ENCODE measurements at places on chromosomes 6 and 20.

GRCh38 chr6:154134471-154135147 is 95.6 kb downstream of the OPRM1 start:
- no peak for DNase-seq

DNA sequence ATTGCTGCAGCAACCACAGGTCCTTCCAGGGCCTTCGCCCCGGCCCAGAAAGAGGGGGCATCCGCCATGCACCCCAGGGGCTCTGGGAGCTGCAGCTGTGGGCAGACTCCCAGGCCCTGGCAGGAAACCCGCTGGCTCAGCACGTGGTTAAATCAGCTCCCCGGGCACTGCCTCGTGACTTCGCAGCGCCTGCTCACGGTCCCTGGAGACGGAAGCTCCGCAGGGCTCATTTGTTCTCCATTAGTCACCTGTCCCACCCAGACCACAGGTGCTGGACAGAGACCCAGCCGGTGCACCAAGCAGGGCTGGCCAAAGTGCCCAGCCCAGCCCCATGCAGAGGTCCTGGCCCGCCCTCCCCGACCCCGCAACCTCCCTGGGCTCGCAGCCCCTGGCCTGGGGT is 14.7 kb downstream of the KCNQ2 start:
- DNase-seq = no peak

DNA sequence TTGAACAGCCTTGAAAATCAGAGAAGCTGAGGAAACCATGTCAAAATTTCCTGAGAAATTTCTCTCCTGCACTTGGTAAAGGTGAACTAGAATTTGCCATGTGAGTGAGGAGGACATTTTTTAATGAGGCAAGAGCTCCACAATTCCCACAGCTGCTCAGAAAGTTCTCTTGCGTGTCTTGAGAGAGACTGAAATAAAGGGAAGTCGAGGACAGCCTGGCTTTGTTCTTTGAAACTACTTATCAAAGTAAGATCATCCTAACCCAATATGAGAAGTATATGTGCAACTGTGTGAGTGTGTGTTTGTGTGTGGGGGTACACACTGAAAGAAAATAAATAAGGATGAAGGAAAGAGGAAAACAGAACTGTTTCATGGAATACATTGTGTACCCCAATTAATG is 163.4 kb downstream of the SLC24A3 start:
- no peak for DNase-seq

GRCh38 chr20:49479785-49480184 is 2.7 kb downstream of the KCNB1 start:
- DNase-seq = no peak

- no peak for DNase-seq
Observed at GRCh38 chr20:9019833-9020232, 49.1 kb upstream of the PLCB4 start.

DNA sequence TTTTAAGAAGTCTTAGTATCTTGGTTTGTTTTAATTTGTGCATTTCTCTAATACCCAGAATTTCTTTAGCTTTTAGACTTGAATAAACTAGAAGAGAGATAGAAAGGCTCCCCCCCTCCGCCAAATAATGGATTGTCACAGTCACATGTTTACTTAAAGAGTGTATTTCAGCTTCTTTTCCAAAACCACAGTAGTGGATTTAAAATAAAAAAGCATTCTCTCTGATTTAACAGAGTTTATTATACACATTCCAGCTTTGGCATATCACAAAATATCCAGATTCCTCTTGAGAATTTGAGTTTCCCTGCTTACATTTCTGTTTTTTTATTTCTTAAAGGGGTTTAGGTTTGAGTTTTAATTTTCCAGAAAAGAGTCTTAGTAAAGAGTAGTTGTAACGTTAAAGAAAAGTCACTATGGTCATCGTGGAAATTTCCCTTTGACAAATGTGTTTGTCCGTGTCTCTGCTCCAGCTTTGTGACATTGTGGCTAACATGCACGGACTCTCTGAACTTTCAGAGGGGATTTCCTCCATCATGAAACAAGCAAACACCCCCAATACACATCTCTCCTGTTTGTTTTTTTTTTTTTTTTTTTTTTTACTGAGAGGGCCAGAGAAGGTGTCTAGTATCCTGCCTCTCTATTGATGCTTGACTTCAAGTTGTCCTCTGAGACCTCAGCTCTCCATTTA is 113.5 kb upstream of the SUPT3H start:
- no peak for DNase-seq

DNA sequence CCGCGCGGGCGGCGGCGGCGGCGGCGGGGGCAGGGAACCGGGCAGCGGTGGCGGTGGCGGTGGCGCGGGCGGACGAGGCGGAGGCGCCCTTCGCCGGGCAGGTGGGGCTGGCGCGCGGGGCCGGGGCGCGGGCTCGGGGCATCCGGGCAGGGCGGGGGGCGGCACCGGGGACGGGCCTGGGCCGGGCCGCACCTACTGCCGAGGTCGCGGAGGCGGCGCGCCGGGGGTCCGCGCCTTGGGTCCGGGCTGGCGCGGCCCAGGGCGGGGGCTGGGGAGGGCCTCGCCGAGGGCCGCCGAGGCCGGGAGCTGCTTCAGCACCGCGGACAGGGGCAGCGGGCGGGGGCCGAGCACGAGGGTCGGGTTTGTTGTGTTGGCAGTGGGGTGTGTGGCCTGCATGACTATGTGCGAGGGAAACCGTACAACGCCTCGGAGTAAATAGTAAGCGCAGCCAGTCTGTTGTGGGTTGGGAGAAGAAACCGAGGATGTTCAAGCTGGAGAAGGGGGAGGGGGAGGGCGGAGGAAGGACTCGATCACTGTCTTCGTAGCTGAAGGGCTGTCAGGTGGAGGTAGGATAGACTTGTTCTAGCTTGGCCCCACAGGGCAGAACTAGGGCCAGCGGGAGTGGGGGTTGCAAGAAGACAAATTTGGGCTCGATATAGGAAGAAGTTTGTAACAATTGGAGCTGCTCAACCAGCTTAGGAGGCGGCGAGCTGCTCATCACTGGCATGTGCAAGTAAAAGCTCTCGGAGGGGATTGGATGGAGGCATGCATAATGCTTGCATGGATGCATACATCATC is 593 bp downstream of the MMP24 start:
- DNase-seq = no peak

GRCh38 chr6:116102873-116103272 is 2.2 kb downstream of the NT5DC1 start:
- DNase-seq = no peak

GRCh38 chr6:11909696-11910132 is 102.4 kb upstream of the HIVEP1 start:
- DNase-seq = no peak

DNA sequence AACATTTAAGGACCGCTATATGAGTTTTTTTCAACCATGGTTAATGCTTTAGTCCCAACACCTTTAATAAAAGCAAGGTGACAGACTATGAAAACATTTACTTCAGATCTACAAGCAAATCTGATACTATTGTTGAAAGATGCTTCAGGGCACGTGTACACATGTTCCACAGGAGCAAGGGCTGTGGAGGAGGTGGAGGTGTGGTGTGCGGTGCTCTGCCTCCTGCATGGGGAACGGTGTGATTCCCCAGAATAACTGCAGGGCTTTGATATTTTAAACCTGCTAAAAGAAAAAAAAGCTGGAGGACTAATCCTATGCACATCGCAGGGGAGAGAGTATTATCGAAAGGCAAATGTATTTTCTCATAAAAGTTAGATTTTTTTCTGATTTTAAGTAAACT is 188.1 kb upstream of the CEP162 start:
- no peak for DNase-seq

GRCh38 chr6:136744889-136745288 is 47.4 kb downstream of the MAP3K5 start:
- DNase-seq = no peak

- DNase-seq = no peak
Observed at GRCh38 chr6:150427037-150427602, 58.3 kb downstream of the IYD start.

- no peak for DNase-seq
Observed at GRCh38 chr6:119350952-119351372, 1.4 kb upstream of the MAN1A1 start.

DNA sequence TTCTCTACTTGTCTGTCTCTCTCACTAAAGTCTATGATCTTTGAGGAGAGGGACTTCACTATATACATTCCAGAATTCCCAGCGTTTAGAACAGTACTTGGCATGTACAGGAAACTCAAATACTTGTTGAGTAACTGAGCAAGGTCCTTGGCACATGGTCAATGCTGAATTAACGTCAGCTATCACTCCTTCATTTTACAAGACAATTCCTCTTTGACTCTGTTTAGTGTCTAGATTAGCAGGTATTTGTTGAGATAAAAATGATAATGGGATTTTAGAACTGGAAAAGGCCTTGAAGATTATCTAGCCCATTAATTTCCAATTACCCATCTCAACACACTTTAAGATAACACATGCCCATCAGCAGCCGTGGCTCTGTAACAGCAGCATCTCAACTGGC is 6.6 kb upstream of the GUCA1B start:
- no peak for DNase-seq

DNA sequence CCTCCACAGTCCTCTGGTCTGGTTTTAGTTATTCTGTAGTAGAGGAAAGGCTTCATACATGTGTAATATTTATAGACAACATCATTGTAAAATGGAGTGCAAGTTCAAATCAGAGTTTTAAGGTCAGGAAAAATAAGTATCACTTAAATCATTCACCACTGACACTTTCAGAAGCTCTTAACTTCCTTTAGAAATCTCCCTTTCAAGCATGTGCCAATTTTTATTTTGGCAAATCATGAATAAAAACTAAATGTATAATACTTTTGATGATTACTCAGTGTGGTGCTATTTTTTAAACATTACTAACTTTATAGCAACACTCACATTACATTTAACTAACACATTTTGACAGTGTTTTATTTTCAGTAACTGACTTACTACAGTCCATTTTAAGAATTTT is 112.2 kb downstream of the OGFRL1 start:
- DNase-seq = no peak

DNA sequence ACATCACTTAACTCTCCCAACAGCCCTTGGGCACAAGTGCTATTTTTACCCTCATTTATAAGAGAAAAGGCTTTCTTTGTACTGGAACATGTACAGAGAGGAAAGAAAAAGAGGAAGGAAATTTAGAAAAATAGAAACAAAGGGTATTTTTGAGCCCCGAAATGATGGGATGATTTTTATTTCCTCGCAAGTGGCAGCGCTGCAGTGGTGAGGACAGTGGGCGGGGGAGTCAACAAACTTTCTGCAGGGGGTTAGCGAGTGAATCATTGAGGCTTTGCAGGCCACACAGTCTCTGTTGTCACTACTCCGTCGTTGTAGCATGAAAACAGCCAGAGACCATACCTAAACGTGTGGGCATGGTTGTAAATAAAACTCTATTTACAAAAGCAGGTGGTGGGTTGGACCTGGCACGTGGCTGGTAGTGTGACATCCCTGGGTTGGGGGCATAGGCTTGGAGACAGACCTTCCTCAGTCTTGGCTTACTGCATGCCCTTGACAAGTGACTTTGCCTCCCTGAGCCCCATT is 25.5 kb upstream of the OCSTAMP start:
- DNase-seq = no peak

GRCh38 chr6:170393807-170394399 is 87.3 kb downstream of the FAM120B start:
- DNase-seq = no peak

DNA sequence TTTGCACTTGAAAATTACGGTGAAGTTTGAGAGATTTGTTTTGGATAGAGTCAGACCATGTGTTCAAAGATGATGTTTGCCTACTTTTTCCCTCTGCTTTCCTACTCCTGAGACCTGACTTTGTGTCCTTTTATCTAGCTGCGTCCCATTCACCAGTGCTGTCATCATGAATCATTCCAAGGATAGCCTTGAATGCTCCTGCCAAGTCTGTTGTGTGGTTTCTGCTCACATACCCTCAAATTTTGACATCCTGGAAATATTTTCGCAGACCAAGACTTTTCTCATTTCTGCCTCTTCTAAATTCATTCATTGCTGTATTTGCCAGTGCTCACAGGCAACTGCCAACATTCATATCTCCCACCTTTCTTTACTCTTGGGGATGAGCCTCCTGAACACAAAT is 175.9 kb upstream of the SCGN start:
- DNase-seq = no peak

GRCh38 chr6:110053395-110054240 is 75.5 kb downstream of the GPR6 start:
- DNase-seq = peak; percentile 7

- peak; percentile 1 for DNase-seq
Observed at GRCh38 chr20:13105864-13106457, 97.2 kb downstream of the SPTLC3 start.

DNA sequence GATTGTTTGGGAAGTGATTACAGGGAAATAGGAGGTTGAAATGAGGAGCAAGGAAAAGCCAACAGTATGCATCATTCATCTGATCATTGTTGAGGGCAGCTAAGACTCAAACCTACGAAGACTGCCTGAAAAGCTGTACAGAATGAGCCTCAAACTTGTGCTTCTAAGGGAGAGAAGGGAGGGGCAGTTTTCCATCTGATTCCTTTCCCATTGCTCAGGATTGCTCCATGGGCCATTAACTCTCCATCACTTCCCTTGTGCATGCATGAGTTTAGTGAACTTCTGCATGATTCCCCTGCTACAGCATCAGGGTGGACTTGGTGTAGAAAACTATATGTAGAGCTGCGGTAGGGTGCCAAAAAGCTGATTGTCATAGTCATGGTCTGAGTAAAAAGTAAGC is 742.7 kb upstream of the SLC35B3 start:
- DNase-seq = no peak
